Activated CD8-positive, alpha-beta T cell treated with anti-CD3 and anti-CD28 coated beads for 36 hours (primary cell): ENCODE measurements at places on chromosomes 7 and 10. TPM values are rescaled to one million over a fixed set of nuclear protein-coding genes. Genes with fewer than 3 reads are reported as not detected.

DNA sequence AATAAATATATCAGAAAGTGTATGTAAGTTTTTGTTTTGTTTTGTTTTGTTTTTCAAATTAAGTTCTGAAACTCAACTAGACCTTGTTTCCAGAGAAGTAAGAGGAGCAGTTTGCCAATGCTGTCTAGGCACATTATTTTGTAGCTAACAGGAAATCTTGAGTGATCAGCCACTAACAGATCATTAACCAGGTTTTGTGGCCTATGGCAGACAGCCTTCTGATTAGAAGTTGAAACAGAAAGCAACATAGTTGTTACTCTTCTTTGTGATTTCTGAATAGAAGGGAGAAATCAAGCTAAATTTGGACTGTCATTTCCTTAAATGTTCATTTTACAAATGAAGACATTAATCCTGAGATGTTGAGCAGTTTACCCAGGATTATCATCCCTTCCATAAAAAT is 142.6 kb downstream of the PLXDC2 start:
- no peak overlapping the region for H3K4me3 ChIP-seq
- no peaks in the 10 kb centered on the region for H3K4me1 ChIP-seq
- H3K36me3 ChIP-seq, result no peaks in the 10 kb centered on the region
- H3K27me3 ChIP-seq, result no peaks in the 10 kb centered on the region
- no peak for DNase-seq
- H3K27ac ChIP-seq, result no peak overlapping the region

DNA sequence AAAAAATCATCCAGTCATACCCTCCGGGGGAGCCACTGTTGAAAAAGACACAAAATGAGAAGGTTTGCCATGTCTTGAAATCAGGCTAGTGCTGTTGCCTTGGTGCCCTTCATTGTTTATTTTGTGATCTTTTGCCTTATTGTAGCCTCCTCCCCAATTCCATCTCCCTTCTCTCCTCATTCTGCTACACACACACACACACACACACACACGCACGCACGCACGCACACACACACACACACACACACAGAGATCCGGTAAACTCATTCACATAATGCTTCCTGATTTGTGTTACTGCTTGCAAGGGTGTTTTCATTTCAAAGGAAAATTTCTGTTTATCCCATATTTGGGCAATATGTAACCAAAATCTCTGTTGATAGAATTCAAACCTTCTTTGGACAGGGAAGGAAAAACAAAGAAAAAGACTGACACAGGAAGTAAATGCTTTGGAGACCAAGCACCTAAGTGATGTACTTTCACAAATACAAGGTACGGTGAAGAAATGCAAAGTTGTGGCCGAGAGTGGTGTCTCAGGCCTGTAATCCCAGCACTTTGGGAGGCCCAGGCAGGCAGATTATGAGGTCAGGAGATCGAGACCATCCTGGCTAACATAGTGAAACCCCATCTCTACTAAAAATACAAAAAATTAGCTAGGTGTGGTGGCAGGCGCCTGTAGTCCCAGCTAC is 141.1 kb upstream of the CDK13 start:
- no peaks in the 10 kb centered on the region for H3K36me3 ChIP-seq
- no peak for DNase-seq
- H3K27me3 ChIP-seq, result peaks cover 3% of the 10 kb centered on the region
- H3K4me1 ChIP-seq, result no peaks in the 10 kb centered on the region

DNA sequence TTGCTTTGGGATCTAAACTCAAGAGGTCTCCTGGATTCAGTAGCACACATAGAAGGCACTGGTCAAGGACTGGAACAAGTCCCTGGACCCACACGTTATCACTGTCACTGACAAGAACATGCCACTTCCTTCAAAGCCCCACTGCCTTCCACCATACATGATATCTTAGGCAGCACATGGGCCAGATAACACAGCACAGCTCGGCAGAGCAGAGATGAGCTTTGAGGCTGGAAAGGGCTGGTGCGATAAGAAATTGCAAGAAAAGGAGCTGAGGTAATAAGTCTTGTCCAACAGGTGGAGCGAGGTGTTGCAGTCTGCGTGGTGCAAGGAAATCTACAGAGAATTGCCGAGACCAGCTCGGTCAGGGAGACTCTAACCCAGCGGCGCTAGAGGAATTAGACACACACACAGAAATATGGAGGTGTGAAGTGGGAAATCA is 139.8 kb upstream of the CDK13 start:
- H3K27me3 ChIP-seq, result peaks cover 9% of the 10 kb centered on the region
- no peak overlapping the region for H3K27ac ChIP-seq
- H3K4me1 ChIP-seq, result no peaks in the 10 kb centered on the region
- DNase-seq, result no peak

GRCh38 chr10:107540981-107541380 is 376.5 kb upstream of the SORCS1 start:
- no peaks in the 10 kb centered on the region for H3K36me3 ChIP-seq
- DNase-seq, result no peak
- no peak overlapping the region for H3K4me3 ChIP-seq
- H3K27ac ChIP-seq, result no peak overlapping the region
- no peaks in the 10 kb centered on the region for H3K27me3 ChIP-seq

- peak overlapping the region; percentile 96 for H3K27ac ChIP-seq
- H3K36me3 ChIP-seq, result no peaks in the 10 kb centered on the region
- DNase-seq, result peak; percentile 61
- H3K27me3 ChIP-seq, result no peaks in the 10 kb centered on the region
- H3K4me3 ChIP-seq, result peak overlapping the region; percentile 54
Measured at GRCh38 chr7:111137296-111138192, 46.6 kb downstream of the LRRN3 start.

DNA sequence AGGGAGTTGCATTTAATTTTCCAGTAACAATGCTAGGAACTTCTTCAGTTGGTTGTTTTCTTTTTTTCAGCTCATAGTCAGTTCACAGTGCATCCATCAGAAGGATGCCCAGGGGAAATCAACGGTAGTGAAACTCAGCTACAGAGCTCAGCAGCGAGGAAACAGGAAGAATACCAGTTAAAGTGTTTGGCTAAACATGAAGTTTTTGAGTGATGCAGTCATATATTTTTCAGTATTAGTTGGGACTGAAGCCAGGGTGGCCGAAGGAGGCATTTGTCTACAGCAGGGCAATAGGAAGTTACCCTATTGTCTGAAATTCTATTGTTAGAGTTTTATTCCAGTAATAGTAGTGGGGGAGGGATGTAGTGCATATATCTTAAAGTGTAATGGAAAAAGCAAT is 45.3 kb upstream of the MALRD1 start:
- DNase-seq, result no peak
- H3K36me3 ChIP-seq, result no peaks in the 10 kb centered on the region
- H3K4me3 ChIP-seq, result no peak overlapping the region
- no peaks in the 10 kb centered on the region for H3K27me3 ChIP-seq

DNA sequence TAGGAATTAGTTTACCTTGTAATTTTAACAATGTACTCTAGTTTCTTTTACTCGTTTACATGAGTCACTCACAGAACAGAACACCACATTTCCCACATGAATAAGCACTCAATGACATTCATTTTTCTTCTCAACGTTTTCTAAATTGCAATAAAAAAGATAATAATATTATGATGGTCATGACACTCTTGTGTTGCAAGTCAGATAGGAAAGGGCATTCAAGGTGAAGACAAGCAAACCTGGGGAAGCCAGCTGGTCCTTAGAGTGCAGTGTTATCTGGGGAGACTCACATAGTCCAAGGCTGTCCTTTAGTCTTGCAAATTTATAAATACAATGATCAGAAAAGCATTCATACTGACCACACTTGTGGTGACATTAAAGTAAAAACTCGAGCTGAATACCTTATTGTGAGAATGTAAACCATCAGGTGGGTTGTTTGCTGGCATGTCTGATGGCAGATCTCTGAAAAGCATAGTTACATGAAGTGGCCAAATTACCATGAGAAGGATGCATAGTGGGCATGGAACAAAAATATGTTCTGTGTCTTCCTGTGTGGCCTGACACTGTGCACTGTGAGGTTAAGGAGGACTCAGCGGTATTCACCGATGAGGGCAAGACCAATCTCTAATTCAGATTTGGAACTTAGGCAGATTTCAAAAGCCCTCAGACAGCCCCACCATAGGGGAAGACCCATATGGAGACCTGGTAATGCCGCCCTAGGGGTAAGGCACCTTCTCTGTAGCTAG is 158.9 kb upstream of the ASAH2 start:
- H3K4me1 ChIP-seq, result peaks cover 22% of the 10 kb centered on the region
- peaks cover 14% of the 10 kb centered on the region for H3K36me3 ChIP-seq
- no peaks in the 10 kb centered on the region for H3K27me3 ChIP-seq

GRCh38 chr7:26928703-26929347 is 64.4 kb upstream of the SKAP2 start:
- no peak overlapping the region for H3K27ac ChIP-seq
- peaks cover 2% of the 10 kb centered on the region for H3K4me1 ChIP-seq
- no peaks in the 10 kb centered on the region for H3K36me3 ChIP-seq
- peaks cover 16% of the 10 kb centered on the region for H3K27me3 ChIP-seq
- no peak for DNase-seq

GRCh38 chr10:103708627-103709288 is 146.6 kb downstream of the SH3PXD2A start:
- no peaks in the 10 kb centered on the region for H3K36me3 ChIP-seq
- H3K27me3 ChIP-seq, result no peaks in the 10 kb centered on the region
- H3K27ac ChIP-seq, result no peak overlapping the region

- no peak overlapping the region for H3K4me3 ChIP-seq
- H3K4me1 ChIP-seq, result no peaks in the 10 kb centered on the region
- DNase-seq, result no peak
- H3K27me3 ChIP-seq, result peaks cover 6% of the 10 kb centered on the region
- H3K36me3 ChIP-seq, result no peaks in the 10 kb centered on the region
- H3K27ac ChIP-seq, result no peak overlapping the region
Measured at GRCh38 chr7:121109145-121109544, 120.6 kb downstream of the CPED1 start.

GRCh38 chr7:12328888-12329770 is 74.5 kb downstream of the VWDE start:
- H3K27ac ChIP-seq, result no peak overlapping the region
- DNase-seq, result no peak
- no peaks in the 10 kb centered on the region for H3K27me3 ChIP-seq
- H3K4me1 ChIP-seq, result no peaks in the 10 kb centered on the region

DNA sequence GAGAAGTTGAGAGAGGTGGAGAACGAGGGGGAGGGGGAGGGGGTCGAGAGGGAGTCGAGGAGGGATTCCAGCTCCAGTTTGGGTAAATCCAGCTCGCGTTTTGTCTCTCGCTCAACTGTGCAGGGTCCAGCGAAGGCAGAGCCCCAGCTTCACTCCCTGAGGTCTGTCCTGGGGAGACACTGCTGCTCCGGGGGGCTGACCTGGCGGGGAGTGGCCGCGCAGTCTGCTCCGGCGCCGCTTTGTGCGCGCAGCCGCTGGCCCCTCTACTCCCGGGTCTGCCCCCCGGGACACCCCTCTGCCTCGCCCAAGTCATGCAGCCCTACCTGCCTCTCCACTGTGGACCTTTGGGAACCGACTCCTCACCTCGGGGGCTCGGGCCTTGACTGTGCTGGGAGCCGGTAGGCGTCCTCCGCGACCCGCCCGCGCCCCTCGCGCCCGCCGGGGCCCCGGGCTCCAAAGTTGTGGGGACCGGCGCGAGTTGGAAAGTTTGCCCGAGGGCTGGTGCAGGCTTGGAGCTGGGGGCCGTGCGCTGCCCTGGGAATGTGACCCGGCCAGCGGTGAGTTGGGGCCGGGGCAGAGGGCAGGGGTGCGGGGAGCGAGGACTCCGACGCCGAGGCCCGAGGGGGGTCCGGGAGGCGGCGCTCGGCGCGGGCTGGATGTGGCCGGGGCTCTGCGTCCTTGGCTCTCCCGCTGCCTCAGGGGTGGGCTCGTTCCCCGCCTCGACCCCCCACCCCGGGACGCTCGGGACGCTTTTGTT is at the start of gene TET1:
TET1 (plus strand) TSS at position 152 of the 757 bp plus-strand sequence. CDS start 12,002 bp downstream, outside the sequence.
- peaks cover 19% of the 10 kb centered on the region for H3K4me1 ChIP-seq
- H3K36me3 ChIP-seq, result peaks cover 3% of the 10 kb centered on the region
- peak within 1 kb of the TSS; percentile 71 for H3K4me3 ChIP-seq
- DNase-seq, result peak; percentile 55

- H3K27me3 ChIP-seq, result peaks cover 5% of the 10 kb centered on the region
- no peak overlapping the region for H3K27ac ChIP-seq
- peak; percentile 25 for DNase-seq
- no peak overlapping the region for H3K4me3 ChIP-seq
- no peaks in the 10 kb centered on the region for H3K4me1 ChIP-seq
- H3K36me3 ChIP-seq, result no peaks in the 10 kb centered on the region
Measured at GRCh38 chr7:54841772-54842697, 83.0 kb upstream of the SEC61G start.

- no peaks in the 10 kb centered on the region for H3K27me3 ChIP-seq
- no peak overlapping the region for H3K4me3 ChIP-seq
- no peaks in the 10 kb centered on the region for H3K36me3 ChIP-seq
- H3K4me1 ChIP-seq, result no peaks in the 10 kb centered on the region
- DNase-seq, result no peak
Measured at GRCh38 chr7:117896339-117896738, 23.1 kb upstream of the CTTNBP2 start.

- H3K36me3 ChIP-seq, result no peaks in the 10 kb centered on the region
- H3K27ac ChIP-seq, result no peak overlapping the region
- H3K27me3 ChIP-seq, result no peaks in the 10 kb centered on the region
- H3K4me1 ChIP-seq, result no peaks in the 10 kb centered on the region
Measured at GRCh38 chr7:19491371-19491770, 217.5 kb downstream of the POLR1F start.

DNA sequence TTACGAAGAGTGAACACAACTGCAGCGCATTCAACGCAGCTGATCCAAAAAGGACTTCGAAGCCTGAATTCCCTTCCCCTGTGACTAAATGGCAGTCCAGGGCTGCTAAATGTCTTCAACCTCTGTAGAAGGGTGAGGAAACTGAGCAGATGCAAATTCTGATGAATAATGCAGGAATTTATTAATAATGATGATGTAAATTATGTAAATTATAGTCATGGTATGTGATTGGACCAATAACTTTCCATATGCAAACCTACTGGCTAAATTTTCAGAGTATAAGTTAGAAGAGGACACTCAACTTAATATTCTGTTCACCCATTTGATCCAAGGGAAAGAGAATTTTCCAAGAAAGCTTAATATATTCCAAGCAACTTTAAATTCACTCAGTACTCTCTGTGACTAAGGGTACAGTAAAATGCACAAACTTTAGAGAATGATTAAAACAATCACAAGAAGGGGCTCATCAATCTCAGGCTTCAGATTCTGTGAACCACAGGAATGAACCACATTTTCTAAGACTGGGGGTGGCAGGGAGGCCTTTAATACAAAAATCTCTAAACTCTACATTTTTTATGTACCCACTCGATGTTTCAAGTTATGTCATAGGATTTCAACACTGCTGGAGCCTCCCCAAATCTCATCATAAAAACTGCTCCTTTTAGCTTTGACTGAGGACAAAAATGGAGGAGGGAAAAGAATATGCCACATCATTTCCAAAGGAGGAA is 3.5 kb downstream of the FGFR2 start:
- no peak overlapping the region for H3K27ac ChIP-seq
- no peak overlapping the region for H3K4me3 ChIP-seq
- H3K27me3 ChIP-seq, result peaks cover 30% of the 10 kb centered on the region
- no peak for DNase-seq
- H3K4me1 ChIP-seq, result peaks cover 3% of the 10 kb centered on the region
- no peaks in the 10 kb centered on the region for H3K36me3 ChIP-seq

The SLC16A12 gene
- not detected for total RNA-seq

The CLCN1 gene
- not detected for total RNA-seq

The PLXNA4 gene
- total RNA-seq, result 0.70 TPM

The HOGA1 gene
- not detected for total RNA-seq

The FLNC gene
- 0.14 TPM for total RNA-seq

The GPR15LG gene
- total RNA-seq, result not detected

The GTF2IRD1 gene
- 1.2 TPM for total RNA-seq

The LARP4B gene
- total RNA-seq, result 101 TPM

The GIMAP5 gene
- 40.7 TPM for total RNA-seq

The LRRC61 gene
- 21.9 TPM for total RNA-seq

The FZD8 gene
- 0.22 TPM for total RNA-seq

The GJC3 gene
- total RNA-seq, result 0.47 TPM

The RHOBTB1 gene
- 0.09 TPM for total RNA-seq

The COL13A1 gene
- not detected for total RNA-seq

The PNLIP gene
- total RNA-seq, result not detected

The CYP2E1 gene
- 0.87 TPM for total RNA-seq

The MRLN gene
- not detected for total RNA-seq
